ENCODE measurements at places on chromosomes 7 and 10.

DNA sequence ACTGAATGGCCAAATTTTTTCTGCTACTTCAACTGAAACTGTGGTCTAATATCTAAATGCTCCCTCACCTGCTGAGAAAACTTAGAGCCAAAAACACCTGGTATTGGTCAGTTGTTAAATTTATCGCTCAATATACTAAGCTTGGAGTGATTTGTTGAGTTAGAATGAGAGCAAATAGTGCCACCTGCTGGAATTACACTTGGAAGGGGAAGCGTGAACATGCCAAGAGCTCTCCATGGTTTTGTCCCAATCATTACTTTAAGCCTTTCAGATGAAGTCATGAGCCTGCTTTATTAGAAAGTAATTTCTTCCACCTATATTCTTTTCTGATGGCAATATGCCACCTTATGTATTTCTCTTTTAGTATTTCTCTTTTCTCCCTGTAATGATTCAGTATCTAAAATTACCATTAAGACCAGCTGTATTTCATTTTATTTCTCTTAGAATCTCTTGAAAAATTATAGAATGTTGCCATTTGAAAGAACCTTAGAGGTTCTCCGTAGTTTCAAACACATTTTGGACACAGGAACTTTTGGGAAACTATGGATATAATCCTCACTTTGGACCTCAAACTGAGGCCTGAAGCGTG is 447.8 kb upstream of the C7orf33 start:
- DNase-seq: peak; percentile 37

DNA sequence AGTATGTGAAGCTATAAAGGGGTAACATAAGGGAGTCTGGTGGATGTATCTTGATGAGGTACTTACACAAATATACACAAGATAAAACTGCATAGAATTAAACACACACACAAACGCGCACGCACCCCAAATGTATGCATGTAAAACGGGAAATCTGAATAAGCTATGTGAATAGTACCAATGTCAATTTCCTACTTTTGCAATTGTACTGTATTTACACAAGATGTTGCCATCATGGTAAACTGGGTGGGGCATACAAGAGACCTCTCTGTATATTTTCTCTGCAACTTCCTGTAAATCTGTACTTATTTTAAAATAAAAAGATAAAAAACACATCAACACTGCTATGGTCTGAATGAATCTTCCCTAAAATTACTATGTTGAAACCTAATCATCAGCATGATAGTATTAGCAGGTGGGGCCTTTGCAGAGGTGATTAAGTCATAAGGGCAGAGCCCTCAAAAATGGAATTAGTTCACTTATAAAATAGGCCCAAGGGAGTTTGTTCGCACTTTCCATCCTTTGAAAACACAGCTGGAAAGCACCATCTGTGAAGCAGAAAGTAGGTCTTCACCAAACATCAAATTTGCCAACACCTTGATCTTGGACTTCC is 30.1 kb downstream of the TPK1 start:
- no peak for DNase-seq

DNA sequence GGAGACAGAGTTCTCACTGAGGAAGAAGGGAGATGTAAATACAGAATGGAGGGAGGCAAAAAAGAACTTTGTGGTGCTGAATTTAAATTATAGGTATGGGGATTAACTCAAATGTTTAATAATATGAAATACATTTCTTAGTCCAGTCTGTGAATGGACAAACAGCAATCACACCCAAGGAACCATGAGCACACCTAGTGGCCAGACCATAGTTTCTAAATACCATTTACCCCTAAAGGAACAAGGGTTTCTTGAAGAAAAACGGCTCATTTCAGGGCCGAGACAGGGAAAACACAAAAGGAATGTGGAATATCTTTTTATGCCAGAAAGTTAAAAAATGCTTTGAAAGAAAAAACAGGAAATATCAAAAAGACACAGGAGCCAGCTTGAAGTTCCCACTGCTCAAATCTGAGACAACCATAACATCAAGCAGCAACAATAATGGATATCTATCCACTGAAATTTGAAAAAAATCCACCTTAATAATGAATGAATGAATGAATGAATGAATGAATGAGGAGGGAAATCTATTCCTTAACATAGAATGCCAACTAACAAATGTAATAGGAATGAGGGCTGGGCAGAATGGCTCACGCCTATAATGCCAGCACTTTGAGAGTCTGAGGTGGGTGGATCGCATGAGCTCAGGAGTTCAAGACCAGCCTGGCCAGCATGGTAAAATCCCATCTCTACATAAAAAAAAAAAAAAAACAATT is 8.6 kb downstream of the IPMK start:
- DNase-seq: no peak

GRCh38 chr10:33753389-33753788 is 418.9 kb upstream of the NRP1 start:
- no peak for DNase-seq

- no peak for DNase-seq
Measured at GRCh38 chr10:128738386-128738915, 612.2 kb upstream of the MKI67 start.

DNA sequence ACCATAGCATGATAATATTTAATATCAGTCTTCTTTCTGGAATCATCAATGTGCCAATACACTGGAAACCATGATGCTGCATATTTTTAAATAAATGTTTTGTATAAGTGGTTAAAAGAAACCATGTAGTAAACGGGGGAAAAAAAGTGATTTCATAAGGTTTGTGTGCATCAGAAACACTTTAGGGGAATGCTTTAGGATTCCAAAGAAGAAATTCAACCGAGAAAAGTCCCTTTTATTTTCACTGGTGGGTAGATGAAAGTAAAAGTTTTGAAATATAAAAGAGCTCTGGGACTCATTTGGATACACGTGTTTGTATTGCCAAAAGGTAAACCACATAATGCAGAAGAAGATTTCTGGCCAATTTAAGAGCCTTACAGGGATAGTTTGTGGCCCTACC is 11.9 kb upstream of the MACC1 start:
- no peak for DNase-seq

- no peak for DNase-seq
Measured at GRCh38 chr10:86943316-86944030, 13.9 kb downstream of the MMRN2 start.

GRCh38 chr10:80580638-80581468 is 43.2 kb downstream of the SH2D4B start:
- DNase-seq: no peak

DNA sequence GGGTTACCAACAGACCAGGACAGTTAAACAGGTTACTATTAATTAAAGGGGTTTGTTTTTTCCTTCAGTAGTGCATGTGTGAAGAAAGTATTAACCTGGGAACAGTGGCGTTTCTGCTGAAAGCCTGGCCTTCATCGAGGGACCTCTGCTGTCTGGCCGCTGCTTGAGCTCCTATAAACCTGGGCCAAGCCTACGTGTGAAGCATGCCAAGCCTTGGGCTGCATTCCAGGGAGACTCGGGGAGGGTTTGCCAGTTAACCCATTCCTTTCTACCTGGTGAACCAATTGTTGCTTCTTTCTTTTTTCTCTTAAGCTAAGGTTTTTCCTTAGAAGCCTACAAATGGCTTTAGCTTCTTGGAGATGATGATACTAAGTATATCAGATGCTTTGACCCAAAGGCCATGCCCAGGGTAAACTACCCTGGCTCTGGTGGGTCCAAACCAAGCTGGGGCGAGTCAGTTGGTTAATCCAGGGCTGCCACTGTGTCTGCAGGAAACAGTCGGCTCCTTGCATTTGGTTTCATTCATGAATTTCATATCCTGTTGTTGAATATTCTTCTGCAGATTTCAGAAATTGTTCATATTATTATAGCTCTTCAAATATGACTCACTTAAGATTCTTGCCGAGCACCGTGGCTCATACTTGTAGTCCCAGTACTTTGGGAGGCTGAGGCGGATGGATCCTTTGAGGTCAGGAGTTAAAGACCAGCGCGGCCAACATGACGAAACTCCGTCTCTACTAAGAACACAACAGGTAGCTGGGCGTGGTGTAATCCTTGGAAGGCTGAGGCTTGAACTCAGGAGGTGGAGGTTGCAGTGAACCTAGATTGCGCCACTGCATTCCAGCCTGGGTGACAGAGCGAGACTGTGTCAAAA is 23.8 kb downstream of the PFKP start:
- DNase-seq: peak; percentile 69

- DNase-seq: peak; percentile 92
Measured at GRCh38 chr7:100247152-100247757, 27.5 kb downstream of the PVRIG start.

DNA sequence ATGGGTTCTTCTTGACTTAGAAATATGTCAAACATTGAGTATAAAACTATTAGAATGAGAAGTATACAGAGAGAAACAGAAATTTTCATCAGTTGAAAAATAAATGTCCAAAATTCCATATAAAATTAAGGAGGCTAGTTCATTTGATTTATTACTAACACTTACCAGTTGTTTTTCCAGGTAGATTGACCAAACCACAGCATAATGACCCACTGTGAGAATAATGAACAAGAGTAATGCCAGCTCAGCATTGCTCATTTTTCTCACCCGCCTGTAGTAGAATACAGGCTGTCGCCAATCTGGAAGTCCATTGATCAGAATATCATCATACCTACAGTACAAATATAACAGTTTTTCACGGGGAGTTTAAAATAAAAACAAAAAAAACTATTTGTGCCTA is 82.9 kb downstream of the DNAJC1 start:
- DNase-seq: no peak

- no peak for DNase-seq
Measured at GRCh38 chr10:131519723-131520605, 208.4 kb upstream of the TCERG1L start.

DNA sequence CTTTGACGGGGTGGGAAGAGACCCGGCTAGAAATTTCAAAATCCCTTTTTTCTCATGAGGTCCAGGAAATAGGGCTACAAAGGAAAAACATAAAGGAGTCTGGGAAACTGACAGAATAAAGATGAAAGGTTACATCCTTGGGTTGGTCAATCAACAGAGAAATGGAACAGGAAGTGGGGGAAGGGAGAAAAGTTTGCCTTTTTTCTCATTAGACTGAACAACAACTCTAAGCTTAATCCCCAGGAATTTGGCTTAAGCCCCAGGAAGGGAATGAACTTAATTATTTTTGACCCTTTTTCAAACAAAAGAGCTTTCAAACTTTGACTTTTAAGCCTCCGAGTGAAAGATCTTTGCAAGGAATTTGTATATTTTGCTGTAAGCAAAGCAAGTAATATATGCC is 32.7 kb downstream of the LGI1 start:
- DNase-seq: no peak

- DNase-seq: no peak
Measured at GRCh38 chr7:5582532-5582935, 158.9 kb upstream of the TNRC18 start.

- no peak for DNase-seq
Measured at GRCh38 chr7:3068530-3068929, 24.9 kb upstream of the CARD11 start.

- no peak for DNase-seq
Measured at GRCh38 chr10:70931168-70931815, 42.9 kb upstream of the PCBD1 start.

DNA sequence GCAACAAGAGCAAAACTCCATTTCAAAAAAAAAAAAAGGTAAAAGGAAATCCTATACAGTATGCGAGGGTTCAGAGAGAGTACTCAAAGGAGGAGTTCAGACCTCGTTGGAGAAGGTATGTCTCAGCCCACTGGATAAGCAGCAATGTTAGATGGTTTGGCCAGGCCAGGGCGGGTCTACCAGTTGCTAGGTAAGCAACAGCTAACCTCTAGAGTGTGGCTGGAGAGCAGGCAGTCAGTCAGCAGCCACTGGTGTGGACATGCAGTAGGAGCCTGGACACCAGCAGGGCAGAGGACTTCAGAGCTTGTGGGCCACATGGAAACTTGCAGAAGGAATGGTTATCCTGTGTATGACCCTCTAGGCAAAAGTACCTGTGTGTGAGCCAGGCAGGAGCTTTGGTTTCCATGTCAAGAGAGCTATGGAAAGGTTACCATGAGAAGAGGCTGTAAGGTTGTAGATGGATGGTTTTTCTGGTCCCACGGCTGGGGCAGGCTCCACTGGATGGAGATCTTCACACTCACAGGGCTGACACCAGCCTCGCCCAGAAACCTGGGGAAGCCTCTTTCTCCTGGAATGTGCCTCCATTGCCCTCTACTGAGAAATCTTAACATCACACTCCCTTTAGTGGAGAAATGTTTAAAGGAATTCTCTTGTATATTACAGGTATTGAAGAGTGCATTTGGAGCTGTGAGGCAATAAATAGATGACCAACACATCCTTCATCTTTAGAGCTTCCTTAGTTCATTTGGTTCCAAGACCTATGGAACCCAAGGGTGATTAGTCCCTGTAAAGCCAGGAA is 63.6 kb downstream of the CCDC186 start:
- peak; percentile 52 for DNase-seq

GRCh38 chr10:49601857-49602256 is 8.3 kb upstream of the SLC18A3 start:
- DNase-seq: no peak

DNA sequence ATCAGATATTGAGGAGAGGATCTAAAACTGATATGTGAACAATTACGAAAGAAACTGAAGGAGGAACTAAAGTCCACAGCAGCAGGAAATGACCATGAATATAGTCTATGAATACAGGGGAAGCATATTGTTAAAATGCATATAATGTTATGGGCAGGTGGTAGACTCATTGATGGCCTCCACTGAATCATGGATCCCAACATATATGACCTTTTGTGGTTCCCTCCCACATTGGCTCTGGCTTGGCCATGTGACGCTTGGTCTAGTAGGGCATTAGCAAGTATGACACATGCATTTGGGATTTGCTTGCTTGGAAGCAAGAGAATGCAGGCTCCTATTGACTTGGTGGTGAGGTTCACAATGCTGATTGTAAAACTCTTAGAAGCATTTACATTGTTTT is 55.2 kb upstream of the RAB18 start:
- DNase-seq: no peak

DNA sequence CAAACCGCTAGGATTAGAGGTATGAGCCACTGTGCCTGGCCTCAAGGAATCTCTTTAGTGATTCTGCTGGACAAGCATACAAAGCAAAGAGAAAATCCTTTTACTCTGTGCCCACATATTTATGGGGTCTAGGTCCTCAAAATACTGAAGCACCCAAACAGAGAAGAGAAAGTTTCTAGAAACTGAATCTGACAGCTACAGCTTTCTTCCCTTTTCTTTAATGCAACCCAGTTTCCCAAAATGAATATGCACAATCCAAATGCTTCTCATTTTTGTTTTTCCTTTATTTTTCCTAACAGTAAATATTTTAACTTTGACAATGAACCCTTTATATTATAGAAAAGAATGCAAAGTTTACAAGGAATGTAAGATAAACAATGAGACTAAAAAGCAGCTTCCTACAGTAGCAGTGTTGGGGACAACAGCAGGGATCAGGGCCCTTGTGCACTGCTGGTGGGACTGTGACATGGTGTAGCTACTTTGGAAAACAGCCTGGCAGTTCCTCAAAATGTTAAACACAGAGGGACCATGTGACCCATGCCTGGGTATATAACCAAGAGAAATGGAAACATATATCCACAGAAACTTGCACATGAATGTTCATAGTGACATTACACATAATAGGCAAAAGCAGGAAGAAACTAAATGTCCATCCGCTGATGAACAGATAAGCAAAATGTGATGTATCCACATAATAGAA is 325.2 kb downstream of the PRPF18 start:
- DNase-seq: no peak

GRCh38 chr7:147311336-147311735 is 1194.7 kb downstream of the CNTNAP2 start:
- no peak for DNase-seq
